ENCODE measurements at places on chromosomes 7 and 10. TPM values are rescaled to one million over a fixed set of nuclear protein-coding genes. Genes with fewer than 3 reads are reported as not detected.

RAB19 gene
- total RNA-seq, result not detected

SPDYE11 gene
- not detected for total RNA-seq

PON3 gene
- 2.7 TPM for total RNA-seq

GRM3 gene
- total RNA-seq, result not detected

ATP6V0A4 gene
- not detected for total RNA-seq

ANKRD1 gene
- total RNA-seq, result 1.6 TPM

METTL27 gene
- 1.7 TPM for total RNA-seq

SFRP4 gene
- 64.3 TPM for total RNA-seq

FRMD4A gene
- total RNA-seq, result 188 TPM

STEAP1B gene
- 2.6 TPM for total RNA-seq

SORCS3 gene
- not detected for total RNA-seq

ASB13 gene
- total RNA-seq, result 23.5 TPM

TMEM229A gene
- total RNA-seq, result not detected

ITGA8 gene
- total RNA-seq, result 7.1 TPM

NPFFR1 gene
- not detected for total RNA-seq

GJD4 gene
- not detected for total RNA-seq

KIF11 gene
- 0.29 TPM for total RNA-seq

VGF gene
- total RNA-seq, result 0.22 TPM

ASAH2B gene
- total RNA-seq, result 3.3 TPM

RPA3 gene
- total RNA-seq, result 16.3 TPM

EPO gene
- not detected for total RNA-seq

NUTM2A gene
- total RNA-seq, result 1.1 TPM

PRSS37 gene
- total RNA-seq, result not detected

COX15 gene
- 33.8 TPM for total RNA-seq

GTPBP10 gene
- total RNA-seq, result 16.8 TPM

NKX2-3 gene
- 2.8 TPM for total RNA-seq

INHBA gene
- 1.00 TPM for total RNA-seq

FOXI2 gene
- not detected for total RNA-seq

IGF2BP3 gene
- total RNA-seq, result 1.2 TPM

IL6 gene
- total RNA-seq, result 385 TPM

GIMAP4 gene
- total RNA-seq, result 49.4 TPM

TACR2 gene
- total RNA-seq, result 0.61 TPM

XRCC2 gene
- 0.29 TPM for total RNA-seq

INSYN2A gene
- total RNA-seq, result not detected

CCT6A gene
- total RNA-seq, result 99.8 TPM

PLAC9 gene
- 94.2 TPM for total RNA-seq

PPP1R9A gene
- 13.8 TPM for total RNA-seq

AKR1C1 gene
- 593 TPM for total RNA-seq

SMKR1 gene
- total RNA-seq, result not detected

NUTM2B gene
- total RNA-seq, result 0.48 TPM

MARCHF5 gene
- 52.7 TPM for total RNA-seq

ARHGEF5 gene
- 9.4 TPM for total RNA-seq

STOX1 gene
- total RNA-seq, result 8.1 TPM

ZNF804B gene
- total RNA-seq, result not detected

TLX1 gene
- not detected for total RNA-seq

SFTPA1 gene
- total RNA-seq, result not detected

PITX3 gene
- not detected for total RNA-seq

CRHR2 gene
- total RNA-seq, result 0.19 TPM

HIF1AN gene
- 29.2 TPM for total RNA-seq

ACTL6B gene
- total RNA-seq, result not detected

MTG1 gene
- total RNA-seq, result 33.3 TPM

MYO1G gene
- 8.7 TPM for total RNA-seq

All from mesenteric fat pad (tissue), 1 donor.